ENCODE measurements at places on chromosomes 11 and 22. TPM values are rescaled to one million over a fixed set of nuclear protein-coding genes. Genes with fewer than 3 reads are reported as not detected.

- DNase-seq = no peak
- no peaks in the 10 kb centered on the region for H3K36me3 ChIP-seq
- no peaks in the 10 kb centered on the region for H3K27me3 ChIP-seq
- no peak overlapping the region for H3K27ac ChIP-seq
These were observed 314.2 kb downstream of the BLID start for GRCh38 chr11:121801781-121802180.

DNA sequence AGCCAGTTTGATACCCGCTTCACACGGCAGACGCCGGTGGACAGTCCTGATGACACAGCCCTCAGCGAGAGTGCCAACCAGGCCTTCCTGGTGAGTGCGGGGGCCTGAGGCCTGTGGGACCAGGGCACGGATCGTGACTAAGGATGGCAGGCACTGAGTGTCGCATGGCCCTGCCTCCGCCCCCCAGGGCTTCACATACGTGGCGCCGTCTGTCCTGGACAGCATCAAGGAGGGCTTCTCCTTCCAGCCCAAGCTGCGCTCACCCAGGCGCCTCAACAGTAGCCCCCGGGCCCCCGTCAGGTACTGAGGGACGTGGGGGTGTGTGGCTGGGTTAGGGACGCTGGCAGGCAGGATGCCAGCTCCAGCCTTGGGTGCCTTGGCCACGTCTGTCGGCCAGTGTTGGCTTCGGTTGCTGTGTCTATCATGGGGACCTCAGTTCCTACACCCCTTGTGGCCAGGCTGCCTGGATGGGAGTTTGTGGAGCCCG lies 3.0 kb downstream of the PTPRCAP start:
- DNase-seq = no peak
- H3K27ac ChIP-seq = no peak overlapping the region
- peaks cover 50% of the 10 kb centered on the region for H3K4me1 ChIP-seq
- no peaks in the 10 kb centered on the region for H3K27me3 ChIP-seq
- no peaks in the 10 kb centered on the region for H3K36me3 ChIP-seq
- H3K4me3 ChIP-seq = no peak overlapping the region

DNA sequence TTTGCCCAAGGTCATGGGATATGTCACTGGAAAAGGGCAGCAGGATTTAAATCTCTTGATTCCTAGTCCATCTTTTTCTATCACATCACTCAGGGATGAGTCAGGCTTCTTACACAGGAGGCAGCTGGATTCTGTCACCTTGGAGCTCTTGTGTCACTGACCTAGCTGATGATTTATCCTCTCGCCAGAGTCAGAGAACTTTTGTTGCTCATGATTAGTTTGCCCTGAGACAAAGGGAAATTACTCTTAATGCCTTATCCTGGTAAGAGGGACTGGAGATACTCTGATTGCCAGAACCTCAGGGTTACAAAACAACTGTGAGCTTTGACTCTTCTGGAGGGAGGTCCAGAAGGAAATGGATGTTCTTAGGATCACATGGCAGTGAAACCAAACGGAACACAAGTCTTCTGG lies 10.1 kb downstream of the COA4 start:
- no peak overlapping the region for H3K4me3 ChIP-seq
- no peak overlapping the region for H3K27ac ChIP-seq
- H3K27me3 ChIP-seq = no peaks in the 10 kb centered on the region
- H3K4me1 ChIP-seq = peaks cover 6% of the 10 kb centered on the region
- H3K36me3 ChIP-seq = no peaks in the 10 kb centered on the region

GRCh38 chr11:122981388-122982264 lies at the start of gene BSX:
TSS of gene BSX (minus strand) at chr11:122981834. CDS start at chr11:122981671, 163 bp downstream.
- H3K4me1 ChIP-seq = peaks cover 15% of the 10 kb centered on the region
- H3K27me3 ChIP-seq = peaks cover 72% of the 10 kb centered on the region
- DNase-seq = no peak
- no peak within 1 kb of the TSS for H3K27ac ChIP-seq

GRCh38 chr11:113286009-113286408 lies 28.4 kb upstream of the TTC12 start:
- H3K27ac ChIP-seq = no peak overlapping the region
- H3K36me3 ChIP-seq = no peaks in the 10 kb centered on the region
- H3K4me3 ChIP-seq = no peak overlapping the region
- DNase-seq = no peak

GRCh38 chr22:41810022-41810421 lies 9.5 kb downstream of the CCDC134 start:
- H3K27me3 ChIP-seq = no peaks in the 10 kb centered on the region
- DNase-seq = no peak
- H3K27ac ChIP-seq = no peak overlapping the region
- H3K4me1 ChIP-seq = no peaks in the 10 kb centered on the region

- H3K27me3 ChIP-seq = no peaks in the 10 kb centered on the region
- DNase-seq = no peak
- H3K4me3 ChIP-seq = no peak overlapping the region
- H3K36me3 ChIP-seq = peaks cover 3% of the 10 kb centered on the region
- H3K4me1 ChIP-seq = no peaks in the 10 kb centered on the region
These were observed 90.1 kb downstream of the KIF18A start for GRCh38 chr11:28017816-28018215.

DNA sequence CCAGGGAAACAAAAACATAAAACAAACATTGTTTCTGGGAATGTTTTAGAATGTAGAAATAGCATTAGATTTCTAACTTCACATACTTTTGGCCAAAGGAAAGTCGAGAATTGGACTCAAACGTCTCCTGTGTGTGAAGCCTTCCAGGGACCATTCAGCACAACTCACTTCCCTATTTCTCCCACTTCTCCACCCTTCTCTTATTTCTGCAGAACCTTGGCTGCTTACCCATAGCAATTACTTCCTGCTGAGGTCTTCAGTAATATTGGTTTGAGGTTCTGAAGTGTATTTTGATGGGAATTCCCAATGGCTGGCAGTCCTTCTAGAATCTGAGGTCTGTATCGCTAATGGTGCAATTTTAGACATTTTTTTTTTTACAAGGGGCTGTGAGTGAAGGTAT lies 158.3 kb upstream of the SNX19 start:
- H3K27me3 ChIP-seq = 0 out of 2 replicates have a peak, but pooled peaks cover 3% of the 10 kb centered on the region
- no peaks in the 10 kb centered on the region for H3K36me3 ChIP-seq
- no peak overlapping the region for H3K27ac ChIP-seq
- H3K4me3 ChIP-seq = no peak overlapping the region
- no peak for DNase-seq
- H3K4me1 ChIP-seq = no peaks in the 10 kb centered on the region

DNA sequence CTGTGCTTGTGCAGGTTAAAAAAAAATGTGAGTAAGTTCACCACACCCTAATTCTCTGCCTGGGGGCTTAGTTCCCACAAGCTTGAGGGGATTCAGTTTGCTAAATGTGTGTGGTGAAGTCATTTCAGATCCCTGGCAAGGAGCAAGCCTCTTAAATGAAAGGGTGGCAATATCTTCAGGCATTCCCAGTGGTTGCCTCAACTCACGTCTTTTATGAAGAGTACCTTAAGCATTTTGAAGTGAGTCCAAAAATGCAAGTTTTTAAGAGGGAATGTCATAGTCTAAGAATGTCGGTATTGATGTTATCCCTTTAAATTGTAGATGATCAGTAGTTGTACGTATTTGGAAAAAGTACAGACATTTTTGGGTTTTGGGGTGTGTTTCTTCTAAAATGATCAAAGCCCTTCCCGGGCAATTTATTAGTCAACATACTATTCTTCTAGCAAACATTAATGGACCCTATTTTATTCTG lies 4.9 kb downstream of the TCP11L1 start:
- peaks cover 5% of the 10 kb centered on the region for H3K36me3 ChIP-seq
- H3K27me3 ChIP-seq = no peaks in the 10 kb centered on the region
- H3K4me3 ChIP-seq = no peak overlapping the region
- H3K4me1 ChIP-seq = peaks cover 9% of the 10 kb centered on the region
- DNase-seq = no peak
- no peak overlapping the region for H3K27ac ChIP-seq

- H3K27ac ChIP-seq = peak overlapping the region; percentile 57
- no peaks in the 10 kb centered on the region for H3K36me3 ChIP-seq
- no peaks in the 10 kb centered on the region for H3K27me3 ChIP-seq
- peaks cover 28% of the 10 kb centered on the region for H3K4me1 ChIP-seq
- H3K4me3 ChIP-seq = no peak overlapping the region
These were observed 31.3 kb downstream of the SLC1A2 start for GRCh38 chr11:35388061-35388460.

- H3K27me3 ChIP-seq = no peaks in the 10 kb centered on the region
- DNase-seq = no peak
- no peak overlapping the region for H3K27ac ChIP-seq
- H3K36me3 ChIP-seq = no peaks in the 10 kb centered on the region
These were observed 69.2 kb downstream of the GALNT18 start for GRCh38 chr11:11552529-11553087.

GRCh38 chr11:31030138-31030792 lies 339.3 kb downstream of the DCDC1 start:
- H3K27ac ChIP-seq = no peak overlapping the region
- no peak overlapping the region for H3K4me3 ChIP-seq
- H3K27me3 ChIP-seq = no peaks in the 10 kb centered on the region
- no peak for DNase-seq
- no peaks in the 10 kb centered on the region for H3K36me3 ChIP-seq
- H3K4me1 ChIP-seq = no peaks in the 10 kb centered on the region

- H3K27me3 ChIP-seq = no peaks in the 10 kb centered on the region
- H3K36me3 ChIP-seq = no peaks in the 10 kb centered on the region
- DNase-seq = no peak
- H3K4me3 ChIP-seq = no peak overlapping the region
These were observed 17.7 kb upstream of the MS4A7 start for GRCh38 chr11:60360621-60361020.

DNA sequence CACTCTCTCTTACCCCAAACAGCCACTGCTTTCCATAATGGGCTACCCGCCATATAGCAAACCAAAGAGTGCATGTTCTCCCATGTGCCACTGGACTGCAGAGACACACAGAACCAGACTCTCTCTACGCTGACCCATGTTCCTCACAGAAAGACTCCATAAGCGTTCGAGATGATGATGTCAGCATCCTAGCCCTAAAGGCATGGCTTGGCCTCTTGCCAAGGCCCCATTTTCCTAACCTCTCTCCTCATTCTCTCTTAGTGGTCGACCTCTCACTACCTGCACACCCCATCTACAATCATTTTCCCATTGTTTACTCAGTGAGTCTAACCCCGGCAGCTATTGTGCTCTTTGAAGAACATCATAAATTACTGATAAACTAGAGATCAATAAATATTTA lies 4.9 kb downstream of the NDUFC2 start:
- peaks cover 16% of the 10 kb centered on the region for H3K4me1 ChIP-seq
- H3K27ac ChIP-seq = no peak overlapping the region
- peaks cover under 1% of the 10 kb centered on the region for H3K36me3 ChIP-seq
- H3K27me3 ChIP-seq = no peaks in the 10 kb centered on the region

DNA sequence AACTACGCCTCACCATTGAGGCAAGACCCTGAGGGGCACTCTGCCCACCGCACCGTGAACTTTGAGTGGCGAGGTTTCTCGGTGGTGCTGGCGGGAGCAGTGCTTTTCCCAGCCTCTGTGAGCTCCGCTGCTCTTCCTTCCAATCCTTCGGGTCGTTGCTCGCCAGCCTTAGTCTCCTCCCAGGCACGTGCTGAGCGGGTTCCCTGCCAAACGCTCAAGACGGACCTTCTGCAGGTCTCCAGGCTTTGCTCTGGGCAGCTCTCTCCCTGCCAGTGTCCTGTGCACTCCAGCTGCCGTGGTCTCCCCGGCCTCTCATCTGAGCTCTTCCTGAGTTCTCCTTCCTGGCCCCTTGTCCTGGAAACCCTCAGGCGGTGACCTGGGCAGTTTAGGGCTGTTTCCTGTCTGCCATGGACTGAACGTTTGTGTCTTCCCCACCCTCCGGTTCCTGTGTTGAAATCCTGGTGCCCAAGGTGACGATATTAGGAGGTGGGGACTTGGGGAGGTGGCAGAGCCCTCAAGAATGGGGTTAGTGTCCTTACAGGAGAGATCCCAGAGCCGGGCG lies 11.2 kb upstream of the MUC6 start:
- H3K36me3 ChIP-seq = no peaks in the 10 kb centered on the region
- no peak overlapping the region for H3K4me3 ChIP-seq
- no peak for DNase-seq
- H3K27ac ChIP-seq = no peak overlapping the region
- H3K4me1 ChIP-seq = peaks cover 8% of the 10 kb centered on the region
- no peaks in the 10 kb centered on the region for H3K27me3 ChIP-seq

GRCh38 chr11:102620818-102621561 lies 4.1 kb downstream of the MMP20 start:
- peaks cover 3% of the 10 kb centered on the region for H3K4me1 ChIP-seq
- no peak for DNase-seq
- peak overlapping the region; percentile 17 for H3K27ac ChIP-seq
- no peak overlapping the region for H3K4me3 ChIP-seq
- H3K36me3 ChIP-seq = no peaks in the 10 kb centered on the region

- DNase-seq = no peak
- no peak overlapping the region for H3K27ac ChIP-seq
- no peaks in the 10 kb centered on the region for H3K27me3 ChIP-seq
- H3K36me3 ChIP-seq = no peaks in the 10 kb centered on the region
- H3K4me3 ChIP-seq = no peak overlapping the region
These were observed 2.0 kb upstream of the CABP7 start for GRCh38 chr22:29717789-29718188.

GRCh38 chr11:121711236-121711635 lies 258.5 kb upstream of the SORL1-AS1 start:
- no peak overlapping the region for H3K4me3 ChIP-seq
- H3K36me3 ChIP-seq = no peaks in the 10 kb centered on the region
- no peaks in the 10 kb centered on the region for H3K27me3 ChIP-seq
- no peak overlapping the region for H3K27ac ChIP-seq

DNA sequence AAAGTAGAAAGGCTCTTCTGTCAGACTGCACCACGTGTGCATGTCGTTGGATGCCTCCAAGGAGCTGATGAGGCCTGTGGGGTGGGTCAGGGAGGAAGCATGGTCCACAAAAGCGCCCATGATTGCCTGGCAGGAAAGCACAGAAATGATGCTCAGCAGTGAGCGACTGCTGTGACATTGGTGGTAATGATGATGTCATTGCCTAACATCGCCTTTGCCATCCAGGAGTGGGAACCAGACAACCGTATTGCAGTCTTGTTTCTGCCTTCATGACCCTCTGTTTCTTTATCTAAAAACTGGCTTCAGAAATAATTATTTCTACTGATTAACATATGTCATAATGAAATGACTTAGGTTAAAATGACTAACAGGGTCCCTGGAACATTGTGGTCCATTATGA lies 477.8 kb upstream of the B3GAT1 start:
- no peaks in the 10 kb centered on the region for H3K36me3 ChIP-seq
- DNase-seq = no peak
- no peaks in the 10 kb centered on the region for H3K4me1 ChIP-seq
- no peak overlapping the region for H3K27ac ChIP-seq
- no peaks in the 10 kb centered on the region for H3K27me3 ChIP-seq
- no peak overlapping the region for H3K4me3 ChIP-seq

GRCh38 chr11:46560300-46560991 lies 33.4 kb downstream of the AMBRA1 start:
- no peak for DNase-seq
- H3K4me1 ChIP-seq = peaks cover 64% of the 10 kb centered on the region
- H3K36me3 ChIP-seq = no peaks in the 10 kb centered on the region
- H3K4me3 ChIP-seq = peak overlapping the region; percentile 43

GRCh38 chr22:17777005-17777716 lies 2.9 kb upstream of the BID start:
- no peak for DNase-seq
- H3K27me3 ChIP-seq = no peaks in the 10 kb centered on the region
- peaks cover 34% of the 10 kb centered on the region for H3K4me1 ChIP-seq
- no peaks in the 10 kb centered on the region for H3K36me3 ChIP-seq

MS4A6E gene
- total RNA-seq = not detected

C11orf52 gene
- not detected for total RNA-seq

STK33 gene
- total RNA-seq = 3.9 TPM

GGTLC3 gene
- not detected for total RNA-seq

AQP11 gene
- 2.3 TPM for total RNA-seq

EXPH5 gene
- total RNA-seq = 0.85 TPM

BARX2 gene
- total RNA-seq = 3.9 TPM

ARHGEF12 gene
- total RNA-seq = 182 TPM

OR51I1 gene
- total RNA-seq = not detected

COPB1 gene
- total RNA-seq = 123 TPM

C22orf31 gene
- total RNA-seq = not detected

Data from Panc1 (cell line).